ENCODE measurements at places on chromosomes 12 and 14.

GRCh38 chr14:101500681-101501080 lies 60.6 kb upstream of the DIO3 start:
- DNase-seq, result no peak

- no peak for DNase-seq
Observed at GRCh38 chr14:24777678-24778077, 143.7 kb upstream of the GZMB start.

DNA sequence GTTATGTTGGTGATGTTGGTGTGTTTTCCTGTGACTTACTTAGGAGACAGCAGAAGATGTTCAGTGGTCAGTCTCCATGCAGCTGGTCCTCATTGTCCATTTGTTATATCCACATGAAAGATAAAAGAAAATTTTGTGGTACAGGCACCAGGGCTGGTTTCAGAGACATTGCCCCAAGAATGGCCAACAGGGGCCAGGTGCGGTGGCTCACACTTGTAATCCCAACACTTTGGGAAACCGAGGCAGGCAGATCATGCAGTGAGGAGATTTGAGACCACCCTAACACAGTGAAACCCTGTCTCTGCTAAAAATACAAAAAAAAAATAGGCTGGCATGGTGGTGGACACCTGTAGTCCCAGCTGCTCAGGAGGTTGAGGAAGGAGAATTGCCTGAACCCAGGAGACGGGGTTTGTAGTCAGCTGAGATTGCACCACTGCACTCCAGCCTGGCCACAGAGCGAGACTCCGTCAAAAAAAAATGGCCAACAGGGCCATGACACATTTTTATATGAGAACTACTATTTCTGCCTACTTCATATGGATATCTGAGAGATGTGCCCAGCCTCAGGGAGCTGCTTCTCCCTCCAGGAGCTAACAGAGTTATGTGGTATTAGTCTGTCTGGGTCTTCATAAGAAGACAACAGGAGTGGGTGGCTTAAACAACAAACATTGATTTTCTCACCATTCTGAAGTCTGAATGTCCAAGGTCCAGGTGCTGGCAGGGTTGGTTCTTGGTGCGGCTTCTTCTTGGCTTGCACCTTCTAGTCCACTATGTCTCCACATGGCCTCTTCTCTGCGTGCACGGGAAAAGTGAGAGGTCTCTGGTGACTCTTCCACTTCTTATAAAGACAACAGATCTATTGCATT lies 821.7 kb downstream of the TMEM121 start:
- DNase-seq, result no peak

DNA sequence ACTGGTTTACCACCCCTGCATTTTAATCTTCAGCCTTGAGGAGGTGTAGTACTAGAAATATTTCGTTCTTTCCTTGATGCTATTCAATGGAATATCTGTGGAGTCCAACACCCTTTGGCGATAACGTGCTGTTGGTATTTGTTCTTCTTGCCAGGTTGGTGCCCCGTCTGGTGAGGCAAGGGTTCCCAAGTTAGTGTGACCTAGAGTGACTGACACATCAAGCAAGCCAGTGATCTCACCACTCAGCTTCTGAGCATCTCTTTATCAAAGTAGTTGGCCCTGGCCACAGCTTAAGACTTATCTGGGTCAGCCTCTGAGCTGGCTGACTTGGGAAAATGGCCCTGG lies 60.2 kb downstream of the PLXNC1 start:
- peak; percentile 45 for DNase-seq

- DNase-seq, result no peak
Observed at GRCh38 chr12:50882563-50882962, 39.8 kb downstream of the TMPRSS12 start.

DNA sequence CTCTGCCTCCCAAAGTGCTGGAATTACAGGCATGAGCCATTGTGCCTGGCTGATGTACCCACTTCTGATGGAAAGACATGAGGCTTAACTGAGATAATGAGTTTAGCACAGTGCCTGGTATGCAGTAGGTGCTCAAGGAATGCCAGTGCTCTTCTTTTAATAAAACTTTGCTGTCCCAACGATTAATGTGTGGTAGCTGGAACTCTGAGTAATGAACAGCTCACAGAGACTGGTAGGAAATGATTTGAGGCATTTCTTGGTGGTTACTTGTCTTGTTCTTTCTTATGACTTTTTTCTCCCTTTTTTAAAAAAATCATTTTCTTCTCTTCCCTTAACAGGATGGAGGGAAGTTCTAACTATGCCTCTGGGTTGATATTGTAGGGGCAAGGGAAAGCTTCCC lies 235.7 kb upstream of the PWP1 start:
- DNase-seq, result no peak

DNA sequence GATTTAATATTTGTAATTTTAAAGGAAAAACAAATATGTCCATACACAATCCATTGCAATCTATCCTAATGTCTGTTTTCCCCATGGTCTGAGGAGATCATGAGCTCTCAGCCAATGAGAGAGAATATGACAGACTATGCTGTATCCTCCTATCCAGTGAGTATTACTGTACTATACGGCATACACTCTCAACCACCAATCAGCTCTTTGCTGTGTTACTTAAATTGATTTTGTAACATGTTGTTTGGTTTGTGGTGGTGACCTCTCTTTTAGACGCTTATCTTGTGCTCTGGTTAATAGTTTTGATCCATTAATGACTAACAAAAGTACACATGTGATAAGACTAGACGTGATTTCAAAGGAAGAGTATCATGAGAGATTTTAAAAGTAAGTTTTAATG lies 231.5 kb upstream of the FOXN3 start:
- DNase-seq, result no peak

DNA sequence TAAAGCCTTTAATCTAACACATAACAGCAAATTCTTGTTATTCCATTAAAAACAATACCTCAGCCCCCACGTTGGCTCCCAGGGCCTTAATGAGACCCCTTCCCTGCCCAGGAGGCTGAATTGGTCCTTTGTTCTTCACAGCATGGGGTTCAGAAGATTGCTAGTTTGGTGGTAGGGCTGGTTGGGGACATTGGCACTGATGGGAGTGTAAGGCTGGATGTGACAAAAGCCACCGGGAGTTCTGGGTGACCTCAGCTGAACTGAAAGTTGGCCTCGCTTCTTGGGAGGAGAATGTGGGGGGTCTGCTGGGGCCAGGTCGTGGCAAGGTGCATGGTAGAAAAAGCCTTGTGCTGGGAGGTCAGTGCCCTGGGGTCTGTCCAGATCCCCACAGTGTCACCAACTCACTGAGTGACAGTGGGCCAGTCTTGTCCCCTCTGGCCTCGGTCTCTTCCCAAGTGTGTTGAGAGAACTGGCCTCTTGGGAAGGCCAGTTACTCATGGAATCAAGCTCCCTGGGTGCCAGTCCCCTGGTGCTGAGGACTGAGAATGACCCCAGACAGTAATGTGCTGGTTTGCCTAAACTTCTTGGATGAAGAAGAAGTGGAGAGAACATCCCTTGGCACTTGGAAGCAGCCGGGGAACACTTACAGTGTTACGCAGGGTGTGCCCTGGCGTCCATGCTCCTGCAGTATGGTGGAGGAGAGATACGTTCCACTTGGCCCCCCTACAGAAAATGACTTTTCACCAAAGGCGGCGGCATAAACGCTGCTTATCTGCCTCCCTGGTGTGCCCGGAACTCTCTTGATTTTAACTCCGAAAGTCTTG lies 283.7 kb upstream of the RTL1 start:
- no peak for DNase-seq

DNA sequence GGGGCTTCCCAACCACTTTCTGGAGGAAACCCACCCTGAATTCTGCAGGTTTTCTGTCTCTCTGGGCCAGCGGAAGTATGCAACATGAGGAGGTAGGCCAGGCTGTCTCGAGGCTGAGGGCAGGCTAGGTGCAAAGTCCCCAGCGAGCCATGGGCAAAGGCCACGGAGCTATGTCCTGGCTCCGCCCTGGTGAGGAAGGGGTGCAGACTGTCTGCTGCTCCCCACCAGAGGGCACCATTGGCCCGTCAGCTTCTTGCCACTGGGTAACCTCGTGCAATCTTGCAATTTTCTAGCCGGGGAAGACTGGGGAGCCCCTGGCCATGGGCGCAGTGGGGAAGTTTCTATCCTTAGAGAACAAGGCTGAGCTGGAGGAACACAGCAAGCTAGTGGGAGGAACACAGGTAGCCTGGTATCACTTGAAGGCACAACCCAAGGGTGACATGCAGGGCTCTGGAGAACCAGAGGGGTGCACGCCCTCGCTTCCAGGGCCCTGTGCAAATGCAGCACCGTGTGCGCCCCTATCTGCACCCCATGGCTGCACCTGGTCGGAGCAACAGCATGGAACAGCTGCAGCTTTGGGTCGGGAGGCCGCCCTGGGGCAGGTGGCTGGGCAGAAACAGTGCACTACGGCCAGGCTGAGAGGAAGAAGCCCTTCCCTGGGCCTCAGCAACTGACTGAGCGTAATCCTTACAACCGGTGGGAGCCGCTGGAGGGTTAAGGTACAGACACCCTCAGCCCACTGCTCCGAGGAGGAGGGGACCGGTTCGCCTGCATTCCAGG lies 27.6 kb upstream of the RPLP0 start:
- DNase-seq, result peak; percentile 89

DNA sequence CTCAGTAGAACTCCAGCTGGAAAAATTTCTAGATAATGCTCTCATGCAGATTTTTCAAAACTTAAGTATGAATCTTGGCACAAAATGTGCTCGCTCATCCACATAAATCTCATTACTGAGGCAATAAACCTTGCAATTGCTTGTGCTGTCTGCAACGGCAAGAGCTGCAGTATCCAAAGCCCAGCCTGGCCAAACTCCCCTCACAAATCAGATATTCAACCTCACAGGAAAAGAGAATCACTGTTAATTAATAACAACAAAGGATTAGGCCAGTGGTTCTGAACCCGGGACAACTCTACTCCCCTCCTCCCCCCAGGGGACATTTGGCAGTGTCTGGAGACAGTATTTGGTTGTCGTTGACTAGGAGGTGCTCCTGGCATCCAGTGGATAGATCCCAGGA lies 19.2 kb upstream of the CORO1C start:
- DNase-seq, result no peak

GRCh38 chr14:90274019-90274418 lies 17.7 kb downstream of the PSMC1 start:
- no peak for DNase-seq

DNA sequence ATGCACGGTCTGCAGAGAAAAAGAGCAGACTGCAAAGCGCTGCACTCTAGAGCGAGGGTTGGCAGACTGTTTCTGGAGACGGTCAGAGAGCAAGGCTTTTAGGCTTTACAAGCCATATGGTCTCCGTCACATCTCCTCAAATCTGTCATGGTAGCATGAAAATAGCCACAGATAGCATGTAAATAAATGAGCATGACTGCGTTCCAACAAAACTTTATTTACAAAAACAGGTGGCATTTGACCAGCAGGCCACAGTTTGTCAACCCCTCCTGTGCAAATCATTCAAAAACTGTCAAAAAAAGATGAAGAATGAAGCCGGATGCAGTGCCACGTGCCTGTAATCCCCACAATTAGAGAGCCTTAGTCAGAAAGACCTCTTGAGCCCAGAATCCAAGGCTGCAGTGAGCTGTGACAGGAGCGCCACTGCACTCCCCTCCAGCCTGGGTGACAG lies 18.9 kb downstream of the SYNE3 start:
- no peak for DNase-seq

DNA sequence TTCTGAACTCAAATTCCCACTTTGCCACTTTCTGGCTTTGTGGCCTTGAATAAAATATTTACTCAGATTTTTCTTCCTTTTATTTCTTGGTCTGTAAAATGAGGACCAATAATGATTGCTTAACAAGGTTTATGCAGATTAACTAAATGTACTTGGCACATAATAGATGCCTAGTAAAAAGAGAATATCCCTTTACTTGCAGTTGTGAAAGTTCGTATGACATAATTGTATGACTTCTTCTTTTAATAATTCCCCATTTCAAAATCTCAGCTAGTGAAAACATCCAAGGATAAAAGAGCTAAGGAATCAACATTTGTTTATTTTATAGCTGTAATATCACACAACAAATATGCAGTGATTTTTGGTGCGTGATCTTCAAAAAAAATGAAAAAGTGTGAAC lies 215.6 kb upstream of the ATP2B1 start:
- DNase-seq, result no peak

DNA sequence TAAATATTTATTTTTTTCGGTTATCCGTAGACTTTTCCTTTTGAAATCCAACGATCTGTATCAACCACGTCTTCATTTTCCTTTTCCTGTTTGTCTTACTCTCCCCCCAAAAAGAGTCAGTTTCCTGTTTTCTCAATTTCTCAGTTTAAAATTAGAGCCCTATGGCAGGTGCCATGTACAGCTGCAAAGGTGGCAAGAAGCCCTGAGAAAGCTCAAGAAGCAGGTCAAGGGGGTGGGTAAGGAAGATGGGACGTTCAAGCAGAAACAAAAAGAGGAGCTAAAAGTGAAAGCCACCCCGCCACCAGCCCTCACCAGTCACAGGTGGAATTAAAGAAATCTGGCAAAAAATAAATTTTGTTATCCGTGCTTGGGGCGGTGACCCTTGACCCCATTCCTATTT lies 26.7 kb downstream of the SLC35E3 start:
- no peak for DNase-seq

GRCh38 chr14:94345344-94346064 lies 22.4 kb upstream of the SERPINA6 start:
- peak; percentile 9 for DNase-seq

GRCh38 chr12:48030173-48030650 lies 25.9 kb upstream of the COL2A1 start:
- no peak for DNase-seq

GRCh38 chr12:64672925-64673409 lies 62.7 kb downstream of the RASSF3 start:
- peak; percentile 47 for DNase-seq

DNA sequence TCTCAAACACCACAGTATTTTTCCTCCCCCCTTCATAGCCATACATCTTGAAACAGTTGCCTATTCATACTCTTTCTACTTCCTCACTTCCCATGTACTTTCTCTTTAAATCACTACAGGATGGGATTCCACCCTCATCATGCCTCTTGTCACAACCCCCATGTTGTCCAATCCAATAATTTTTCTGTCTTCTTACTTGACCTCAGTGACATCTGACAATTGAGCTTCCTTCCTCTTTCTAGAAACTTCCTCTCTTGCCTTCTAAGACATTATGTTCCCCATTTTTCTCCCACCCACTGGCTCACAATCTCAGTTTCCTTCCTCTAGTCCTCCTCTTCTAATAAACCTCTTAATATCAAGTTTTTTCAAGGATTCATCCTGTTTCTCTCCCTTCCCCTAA lies 5.3 kb downstream of the C2CD5 start:
- no peak for DNase-seq

- DNase-seq, result no peak
Observed at GRCh38 chr12:130160711-130161231, 1.5 kb upstream of the FZD10 start.

GRCh38 chr14:35854696-35855270 lies 28.6 kb downstream of the BRMS1L start:
- no peak for DNase-seq

DNA sequence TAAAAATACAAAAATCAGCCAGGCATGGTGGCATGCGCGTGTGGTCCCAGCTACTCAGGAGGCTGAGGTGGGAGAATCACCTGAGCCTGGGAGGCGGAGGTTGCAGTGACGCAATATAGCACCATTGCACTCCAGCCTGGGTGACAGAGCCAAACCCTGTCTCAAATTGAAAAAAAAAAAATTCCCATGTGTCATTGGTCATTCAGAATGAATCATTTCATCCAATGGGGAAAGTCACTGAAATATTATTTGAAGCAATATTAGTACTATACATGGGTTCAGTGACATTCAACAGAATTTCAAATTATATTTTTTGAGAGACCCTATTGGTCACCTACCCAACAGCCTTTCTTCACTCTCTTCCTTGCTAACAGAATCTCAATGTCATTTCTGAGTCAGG lies 276.1 kb downstream of the ITPR2 start:
- no peak for DNase-seq

- peak; percentile 84 for DNase-seq
Observed at GRCh38 chr12:6825398-6826124, 2.6 kb upstream of the P3H3 start.

Data from activated naive CD4-positive, alpha-beta T cell treated with Interleukin-2 at 50 U/mL for 16 hours (primary cell).